GM12864 (cell line): ENCODE measurements at places on chromosomes 7 and 10.

GRCh38 chr7:11343818-11344413 is 370.2 kb downstream of the PHF14 start:
- DNase-seq = no peak

DNA sequence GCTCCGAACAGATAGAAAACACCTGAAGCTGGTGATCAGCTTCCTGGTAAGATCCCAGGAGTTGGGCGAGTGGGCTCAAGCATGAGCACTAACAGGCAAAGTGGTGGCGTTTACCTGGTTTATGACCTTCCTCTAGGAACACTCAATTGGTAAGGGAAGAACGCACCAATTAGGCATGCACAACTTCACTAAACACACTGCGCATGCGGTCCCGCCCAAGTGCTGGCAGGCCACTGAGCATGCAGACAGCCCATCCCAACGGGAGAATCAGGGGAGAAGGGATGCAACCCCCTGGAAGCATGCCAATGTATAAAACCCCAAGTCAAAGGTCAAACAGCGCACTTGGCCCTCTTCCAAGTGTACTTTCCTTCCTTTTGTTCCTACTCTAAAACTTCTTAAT is 70.4 kb downstream of the LYZL2 start:
- no peak for DNase-seq

DNA sequence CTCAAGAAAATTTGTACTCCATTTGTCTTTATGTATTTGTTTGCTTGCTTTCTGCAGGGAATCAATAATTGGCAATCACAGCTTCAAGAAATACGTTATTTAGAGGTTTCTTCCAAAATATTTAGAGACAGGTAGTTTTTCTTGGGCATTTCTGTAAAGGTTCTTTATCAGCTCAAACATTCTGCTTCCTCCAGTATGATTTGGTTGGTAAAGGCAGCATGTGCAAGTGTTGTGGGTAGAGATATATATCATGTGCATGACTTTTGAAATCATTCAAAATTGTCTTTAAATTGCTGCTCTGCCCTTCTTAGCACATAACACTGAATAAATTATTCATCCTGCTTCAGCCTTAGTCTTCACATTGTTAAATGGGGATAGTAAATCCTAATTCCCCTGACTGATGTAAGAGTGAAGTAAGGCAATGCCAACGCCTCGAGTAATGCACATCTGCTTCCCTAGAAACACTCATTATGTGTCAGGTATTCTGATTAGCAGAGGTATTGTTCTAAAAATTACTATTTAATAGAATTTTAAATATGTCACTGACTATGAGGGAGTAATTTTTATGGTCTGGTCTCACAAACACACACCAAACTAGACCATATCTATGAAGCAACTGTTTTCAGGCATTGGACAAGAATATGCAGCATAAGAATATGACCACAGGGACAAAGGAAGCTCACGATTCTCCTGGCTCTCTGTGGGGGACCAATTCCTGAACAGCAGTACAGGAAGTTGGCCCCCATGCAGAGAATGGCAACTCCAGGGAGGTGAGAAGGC is 77.3 kb upstream of the AKR1E2 start:
- DNase-seq = no peak

- DNase-seq = no peak
These were observed at the start of gene KMT2C for GRCh38 chr7:152435384-152436110. Gene KMT2C, minus strand, starts transcription at chr7:152436003. Its CDS starts 217 bp downstream, at chr7:152435786.

DNA sequence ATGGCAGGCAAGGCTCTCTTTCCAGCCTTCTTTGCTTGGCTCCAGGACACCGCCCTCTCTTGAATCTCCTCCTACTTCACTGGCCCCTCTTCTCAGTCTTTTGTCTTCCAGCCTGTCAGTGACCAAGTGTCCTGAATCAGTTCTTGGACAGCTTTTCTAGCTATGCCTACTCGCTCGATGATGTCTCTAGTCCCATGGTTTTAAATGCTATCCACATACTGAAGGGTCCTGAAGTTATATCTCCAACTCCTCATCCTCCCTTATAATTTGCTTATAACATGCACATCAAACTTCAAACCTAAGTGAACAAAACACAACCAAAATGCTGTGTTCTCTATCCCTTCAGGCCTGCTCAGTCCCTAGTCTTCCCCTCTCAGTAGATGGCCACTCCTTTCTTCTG is 5.0 kb upstream of the GOLGA7B start:
- no peak for DNase-seq

- DNase-seq = no peak
These were observed 26.2 kb upstream of the FRMD4A start for GRCh38 chr10:14356921-14357320.
